ENCODE measurements at places on chromosomes 1 and 21.
A peak's percentile ranks its signal among the peaks of the same experiment; 100 is the strongest.

GRCh38 chr1:59427155-59427554, 130.3 kb downstream of the FGGY start:
- peak; percentile 46 for DNase-seq

DNA sequence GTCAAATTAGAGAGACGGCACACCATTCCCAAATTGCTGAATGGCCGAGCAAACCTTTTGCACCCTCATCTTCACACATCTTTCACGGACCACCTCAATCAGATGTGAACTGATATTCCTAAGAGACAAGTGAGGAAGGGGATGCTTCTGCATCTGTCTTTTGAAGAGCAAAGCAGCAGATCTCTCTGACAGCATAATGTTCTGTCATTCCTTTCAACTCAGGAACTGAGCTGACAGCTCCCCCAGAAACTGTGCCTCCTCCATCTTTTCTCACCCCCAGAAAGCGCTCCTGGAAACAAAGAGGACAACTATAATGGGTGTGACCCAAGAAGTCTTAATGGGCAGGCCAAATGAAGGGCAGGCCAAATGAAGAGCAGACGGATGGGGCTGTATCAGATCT, 256.4 kb downstream of the C1orf94 start:
- DNase-seq: no peak

GRCh38 chr1:161702250-161702649, 4.8 kb upstream of the FCRLA start:
- DNase-seq: no peak

GRCh38 chr1:164617377-164618201, 58.6 kb downstream of the PBX1 start:
- peak; percentile 62 for DNase-seq

DNA sequence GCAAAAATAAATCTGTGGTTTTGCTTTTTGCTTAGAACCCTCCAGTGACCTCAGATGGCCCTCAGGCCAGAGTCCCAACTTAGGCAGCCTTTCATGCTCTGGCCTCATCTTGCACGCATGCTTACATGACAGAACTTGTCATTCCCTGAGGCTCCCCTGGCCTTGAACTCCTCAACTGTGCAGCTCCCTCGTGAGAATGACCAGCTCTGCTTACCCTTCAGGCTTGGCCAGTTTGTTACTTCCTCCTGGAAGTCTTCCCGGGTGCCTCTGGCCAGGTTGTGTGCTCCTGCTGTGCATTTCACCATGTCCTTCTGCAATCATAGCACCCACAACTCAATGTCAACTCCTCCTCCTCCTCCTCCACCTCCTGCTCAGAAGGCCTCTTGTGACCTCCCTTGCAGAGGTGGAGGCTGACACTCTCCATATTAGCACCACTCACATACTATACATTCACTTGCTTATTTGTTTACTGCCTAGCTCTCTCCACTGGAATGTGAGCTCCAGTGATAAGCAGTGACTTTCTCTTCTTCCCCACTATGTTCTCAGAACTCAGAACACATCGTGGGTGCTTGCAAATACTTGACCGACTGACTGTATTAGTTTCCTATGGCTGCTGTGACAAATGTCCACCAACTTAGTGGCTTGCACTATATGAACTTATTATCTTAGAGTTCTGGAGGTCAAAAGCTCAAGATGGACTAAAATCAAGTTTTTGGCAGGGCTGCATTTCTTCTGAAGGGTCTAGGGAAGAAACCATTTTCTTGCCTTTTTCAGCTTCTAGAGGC, 41.9 kb downstream of the RCSD1 start:
- peak; percentile 97 for DNase-seq

Data from T47D (cell line).